ENCODE measurements at places on chromosomes 16 and 17. TPM values are rescaled to one million over a fixed set of nuclear protein-coding genes. Genes with fewer than 3 reads are reported as not detected.

GRCh38 chr17:60615840-60616239, 15.8 kb downstream of the PPM1D start:
- no peak for DNase-seq

DNA sequence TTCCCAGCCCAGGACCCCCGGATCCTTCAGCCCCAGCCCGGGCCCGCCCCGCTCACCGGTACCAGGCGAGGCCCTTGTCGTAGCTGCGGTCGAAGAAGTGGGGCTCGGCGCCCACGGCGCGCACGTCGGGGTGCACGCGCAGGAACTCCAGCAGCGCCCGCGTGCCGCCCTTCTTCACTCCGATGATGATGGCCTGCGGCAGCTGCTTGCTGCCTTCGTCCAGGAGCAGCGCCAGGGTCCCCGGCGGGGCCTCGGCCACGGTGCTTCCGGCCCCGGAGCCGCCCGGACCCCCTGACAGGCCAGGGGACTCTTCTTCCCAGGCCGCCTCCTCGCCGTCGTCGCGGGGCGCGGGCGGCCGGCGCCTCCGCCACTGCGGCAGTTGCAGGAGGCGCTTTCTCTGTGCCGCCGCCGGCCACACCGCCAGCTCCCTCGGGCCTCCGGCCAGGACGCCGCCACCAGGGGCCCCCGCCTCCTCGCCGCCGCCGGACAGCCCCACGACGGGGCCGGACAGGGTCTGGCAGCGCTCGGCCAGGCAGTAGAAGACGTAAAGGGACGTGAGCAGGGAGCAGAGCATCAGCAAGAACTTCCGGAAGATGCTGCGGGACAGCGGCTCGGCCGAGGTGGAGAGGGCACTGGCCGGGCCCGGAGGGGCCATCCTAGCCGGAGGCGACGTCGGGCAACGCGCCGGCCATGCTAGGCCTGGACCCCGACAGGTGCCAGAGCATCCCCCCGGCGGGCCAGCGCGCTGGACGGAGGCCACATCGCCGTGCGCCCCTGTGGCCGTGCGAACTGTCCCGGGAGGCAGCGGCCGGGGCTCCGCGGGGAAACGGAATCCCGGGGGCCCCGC, 1.0 kb downstream of the HS3ST3A1 start:
- peak; percentile 74 for DNase-seq

DNA sequence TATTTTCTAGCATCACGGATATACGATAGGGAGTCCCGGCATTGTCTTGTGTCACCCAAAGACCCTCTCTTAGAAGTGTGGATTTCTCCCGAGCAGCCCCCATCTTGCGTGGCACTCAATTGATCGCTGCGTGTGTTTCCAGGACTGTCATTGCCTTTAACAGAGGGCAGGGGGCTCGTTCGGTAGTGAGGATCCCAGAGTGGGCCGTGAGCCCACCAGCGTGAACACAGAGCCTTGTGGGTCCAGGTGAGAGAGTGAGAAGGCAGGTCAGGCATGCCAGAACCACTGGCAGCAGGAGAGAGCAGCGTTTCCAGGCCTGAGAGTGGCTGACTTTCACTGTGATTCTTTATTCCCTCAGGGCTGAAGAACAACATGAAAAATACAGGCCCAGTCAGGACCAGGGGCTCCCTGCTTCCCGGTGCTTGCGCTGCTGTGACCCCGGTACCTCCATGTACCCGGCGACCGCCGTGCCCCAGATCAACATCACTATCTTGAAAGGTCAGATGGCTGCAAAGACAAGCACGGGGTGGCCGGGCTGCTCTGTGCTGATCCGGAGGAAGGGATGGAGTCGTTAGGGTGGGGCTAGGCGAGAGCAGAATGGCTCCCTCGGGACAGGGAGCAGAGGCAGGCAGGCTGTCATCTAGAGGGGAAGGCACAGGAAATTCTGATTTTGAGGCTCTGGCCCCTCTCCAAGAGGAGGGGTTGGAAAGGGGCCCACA, 22.4 kb downstream of the C1QTNF1 start:
- DNase-seq: peak; percentile 65

DNA sequence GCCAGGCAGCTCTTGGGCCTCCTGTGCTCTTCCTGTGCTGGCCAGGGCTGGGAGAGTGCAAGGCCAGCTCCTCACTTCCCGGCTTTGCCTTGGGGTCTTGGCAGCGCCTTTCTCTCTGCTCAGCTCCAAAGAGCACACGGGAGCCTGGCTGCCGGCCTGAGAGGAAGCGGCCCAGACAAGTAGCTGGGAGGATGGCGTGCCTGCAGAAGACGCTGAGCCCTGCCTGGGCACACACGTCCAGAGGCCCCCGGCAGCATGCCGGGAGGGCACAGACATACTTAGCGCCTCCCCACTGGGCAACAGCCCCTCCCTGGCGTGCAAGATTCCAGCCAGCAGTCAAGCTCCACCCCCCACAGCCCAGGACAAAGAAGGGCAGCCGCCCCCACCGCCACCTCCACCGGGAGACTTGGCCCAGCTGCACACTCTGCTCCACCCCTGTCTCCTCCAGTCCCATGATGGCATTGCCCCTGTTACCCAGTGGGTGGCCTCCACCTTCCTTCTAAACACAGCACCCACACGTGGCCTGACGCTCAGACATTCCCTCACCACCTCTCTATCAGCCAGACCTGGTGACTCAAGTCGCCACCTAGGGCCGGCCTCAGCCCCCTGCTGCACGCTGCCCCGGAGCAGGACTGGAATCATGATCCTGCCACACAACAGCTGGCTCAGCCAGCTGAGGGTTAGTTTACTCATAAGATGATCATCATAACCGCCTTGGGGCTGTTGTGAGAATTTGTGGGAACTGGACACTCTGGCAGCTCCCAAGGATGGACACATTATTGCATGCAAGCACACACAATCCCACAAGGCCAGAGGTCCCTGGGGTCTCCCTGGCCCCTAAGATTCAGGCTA, 12.4 kb downstream of the SGCA start:
- peak; percentile 90 for DNase-seq

GRCh38 chr16:76201385-76201784, 75.8 kb upstream of the CNTNAP4 start:
- DNase-seq: no peak

- DNase-seq: no peak
These were observed 2.9 kb downstream of the ARSG start for GRCh38 chr17:68294196-68294555.

DNA sequence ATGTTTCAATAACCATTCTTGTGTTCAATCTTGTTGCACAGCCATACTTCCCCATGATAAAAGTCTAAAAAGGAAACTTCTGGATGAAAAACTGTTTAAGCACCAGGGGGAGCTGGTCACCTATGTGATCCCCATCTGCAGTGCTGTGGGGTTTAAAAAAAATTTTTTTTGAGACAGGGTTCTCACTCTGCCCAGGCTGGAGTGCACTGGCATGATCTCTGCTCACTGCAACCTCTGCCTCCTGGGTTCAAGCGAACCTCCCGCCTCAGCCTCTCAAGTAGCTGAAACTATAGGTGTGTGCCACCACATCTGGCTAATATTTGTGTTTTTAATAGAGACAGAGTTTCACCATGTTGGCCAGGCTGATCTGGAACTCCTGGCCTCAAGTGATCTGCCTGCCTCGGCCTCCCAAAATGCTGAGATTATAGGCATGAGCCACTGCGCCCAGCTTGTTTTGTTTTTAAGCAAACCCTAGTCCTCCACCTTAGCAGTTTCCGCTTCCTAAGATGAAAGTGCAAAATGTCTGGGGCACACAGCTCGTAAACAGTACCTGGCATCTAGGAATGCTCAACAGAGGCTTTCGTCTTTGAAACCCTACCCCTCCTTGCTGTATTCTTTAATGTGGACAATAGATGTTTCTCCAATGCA, 25.4 kb downstream of the DNAJA2 start:
- peak; percentile 54 for DNase-seq

GRCh38 chr17:57892146-57892819, 42.4 kb upstream of the MRPS23 start:
- peak; percentile 96 for DNase-seq

GRCh38 chr16:6988846-6989245, 343.8 kb upstream of the RBFOX1 start:
- DNase-seq: no peak

The PAQR4 gene
- 62.6 TPM for total RNA-seq

The ZNF469 gene
- total RNA-seq: 0.28 TPM

The ITGAD gene
- not detected for total RNA-seq

The ACADVL gene
- total RNA-seq: 410 TPM
